ENCODE measurements at places on chromosomes 7 and 10.

DNA sequence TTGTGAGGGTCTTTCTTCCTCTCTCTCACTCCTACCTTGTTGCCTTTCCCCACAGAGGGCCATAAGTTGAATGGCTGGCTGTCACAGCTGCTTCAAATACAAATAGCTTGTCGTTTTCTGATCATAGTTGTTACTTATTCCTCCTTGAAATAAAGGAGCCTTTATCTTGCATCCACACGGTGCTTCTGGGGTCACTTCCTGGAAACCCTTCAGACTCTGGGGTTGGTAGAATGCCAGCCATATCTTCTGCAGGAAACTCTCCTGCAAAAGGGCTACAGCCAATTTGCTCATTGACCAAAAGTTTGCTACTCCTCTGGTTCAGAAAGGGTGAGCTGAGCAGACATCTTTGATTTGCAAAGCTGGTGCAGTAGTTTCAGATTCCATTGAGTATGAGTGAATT is 70.4 kb downstream of the FAM185A start:
- DNase-seq = no peak

- no peak for DNase-seq
Measured at GRCh38 chr10:77158666-77159065, 478.9 kb downstream of the KCNMA1 start.

- no peak for DNase-seq
Measured at GRCh38 chr10:119416855-119417254, 125.7 kb downstream of the RGS10 start.

DNA sequence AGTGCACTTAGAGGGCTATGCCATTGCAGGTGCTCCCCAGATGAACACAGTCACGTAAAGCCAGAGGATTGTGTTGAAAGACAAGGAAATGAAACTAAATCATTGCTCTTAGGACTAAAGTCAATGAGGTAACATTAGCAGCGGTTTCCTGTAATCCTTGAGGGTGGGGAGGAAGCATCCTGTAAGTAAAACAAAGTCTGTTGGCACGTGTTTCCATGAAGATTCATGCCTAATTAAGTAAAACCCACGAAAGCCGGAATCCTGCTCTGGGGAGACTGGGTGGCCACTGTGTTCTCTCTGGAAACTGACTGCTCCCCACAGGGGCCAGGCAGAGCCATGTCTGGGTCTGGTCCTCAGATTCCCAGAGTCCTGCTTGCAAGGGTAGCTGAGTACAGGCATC is 18.3 kb downstream of the STEAP1B start:
- DNase-seq = no peak

- DNase-seq = no peak
Measured at GRCh38 chr7:31192986-31193385, 140.9 kb downstream of the ADCYAP1R1 start.

DNA sequence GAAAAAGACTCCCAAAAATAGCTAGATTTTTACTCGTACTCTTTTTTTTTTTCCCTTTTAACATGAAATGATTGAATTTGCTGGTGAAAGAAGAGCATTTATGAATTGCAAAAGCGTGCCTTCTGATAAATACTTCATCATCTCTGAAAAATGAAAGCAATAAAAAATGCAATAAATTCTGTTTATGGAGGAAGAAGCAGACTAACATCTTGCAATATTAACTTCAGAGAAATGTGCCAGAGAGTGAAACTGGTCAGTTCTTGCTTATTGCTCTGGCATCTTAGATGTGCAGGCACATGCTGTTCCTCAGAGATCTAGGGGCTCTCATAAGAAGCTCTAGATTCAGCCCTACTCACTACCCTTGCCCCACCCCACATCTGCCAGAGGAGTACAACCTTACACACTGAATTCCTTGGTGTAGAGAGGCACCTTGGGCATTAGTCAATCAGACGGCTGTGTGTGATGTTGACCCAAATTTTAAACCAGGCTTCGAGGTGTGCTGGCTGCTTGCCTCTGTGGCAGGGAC is 891.1 kb upstream of the GHITM start:
- DNase-seq = no peak

GRCh38 chr10:72736176-72736827 is 44.4 kb downstream of the MCU start:
- no peak for DNase-seq

- no peak for DNase-seq
Measured at GRCh38 chr10:69842882-69843281, 41.2 kb downstream of the COL13A1 start.

All from thoracic aorta (tissue), 2 donors.